ENCODE measurements at places on chromosomes 16 and 17.

DNA sequence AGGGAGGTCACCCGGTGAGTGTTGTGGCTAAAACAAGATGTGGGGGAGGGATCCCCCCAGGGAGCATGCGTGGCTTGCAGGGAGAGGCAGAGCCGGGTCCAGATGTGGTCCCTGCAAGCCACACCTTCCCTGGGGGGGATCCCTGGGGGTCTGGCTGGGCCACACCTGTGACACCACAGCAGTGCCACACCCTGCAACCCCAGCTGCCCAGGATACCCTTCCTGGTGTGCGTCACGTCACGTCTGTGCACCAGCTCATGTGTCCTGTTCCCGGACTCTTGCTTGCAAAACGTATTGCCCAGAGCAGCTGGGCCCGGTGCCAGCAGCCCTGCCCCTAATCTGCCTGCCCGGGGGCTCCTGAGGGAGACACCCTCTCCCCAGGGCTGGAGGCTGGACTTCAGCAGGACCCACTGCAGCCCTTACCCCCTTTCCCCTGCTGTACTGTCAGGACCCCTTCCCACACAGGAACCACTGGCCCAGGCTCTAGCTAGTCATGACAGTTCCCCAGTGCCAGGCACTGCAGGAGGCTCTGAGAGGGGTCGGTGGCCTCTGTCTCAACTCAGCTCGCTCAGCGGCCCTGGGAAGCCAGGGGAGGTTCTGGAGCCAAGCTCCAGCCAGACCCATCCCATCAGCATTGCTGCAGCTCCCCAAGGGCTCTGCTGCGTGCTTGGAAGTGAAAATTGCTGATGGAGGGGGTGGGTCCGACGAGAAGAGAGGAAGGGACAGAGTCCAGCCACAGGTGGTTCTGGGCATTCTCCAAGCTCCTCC is 25.8 kb upstream of the ACSF3 start:
- DNase-seq = no peak

GRCh38 chr17:40470932-40471828 is 27.9 kb downstream of the IGFBP4 start:
- DNase-seq = no peak

GRCh38 chr17:7650509-7651096 is at the start of gene ATP1B2:
TSS of gene ATP1B2 (plus strand) at chr17:7650926. CDS start at chr17:7651519, 593 bp downstream.
- no peak for DNase-seq

GRCh38 chr17:81991684-81992305 is 14.4 kb downstream of the ASPSCR1 start:
- DNase-seq = no peak

- DNase-seq = no peak
Observed at GRCh38 chr17:79023886-79024771, at the start of gene C1QTNF1. TSS of gene C1QTNF1 (plus strand) at chr17:79024169. CDS start at chr17:79043969, 19,800 bp downstream.

DNA sequence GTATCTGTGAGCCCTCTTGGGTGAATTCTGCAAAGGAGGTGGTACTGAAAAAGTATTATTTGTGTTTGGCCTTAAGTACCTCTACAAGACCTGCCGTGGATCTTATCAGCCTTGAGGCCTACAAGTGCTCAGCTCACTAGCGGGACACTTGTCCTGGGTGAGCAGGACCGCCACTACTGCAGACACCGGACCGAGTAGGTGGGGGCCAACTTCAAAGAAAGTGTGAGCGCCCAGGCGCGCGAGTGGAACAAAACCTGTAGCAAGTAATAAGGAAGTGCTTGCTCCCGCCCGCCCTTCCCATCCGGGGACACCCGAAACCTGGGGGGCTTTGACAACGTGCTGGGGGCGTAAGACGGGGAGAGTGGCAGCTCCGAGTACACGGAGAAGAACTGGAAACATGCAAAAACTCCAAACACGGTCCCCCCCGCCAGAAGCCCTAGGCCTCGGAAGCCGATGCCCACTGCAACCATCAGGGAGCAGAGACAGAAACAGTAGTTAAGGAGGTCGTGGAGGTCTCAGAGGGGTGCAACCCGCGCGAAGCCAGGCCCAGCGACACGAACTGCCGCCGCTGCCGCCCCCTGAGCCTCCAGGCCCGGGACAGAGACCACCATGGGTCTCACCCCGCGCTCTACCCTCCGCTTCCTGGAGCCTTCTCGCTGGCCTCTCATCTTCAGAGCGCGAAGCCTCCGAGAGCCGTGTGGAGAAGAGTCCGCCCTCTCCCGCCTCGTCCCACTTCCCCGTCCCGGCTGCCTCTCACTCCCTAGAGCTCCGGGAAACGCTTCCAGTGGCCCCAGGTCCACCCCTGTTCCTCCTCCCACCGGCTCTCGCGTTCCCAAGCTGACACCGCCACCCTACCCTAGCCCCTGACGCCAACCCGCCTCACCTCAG is 537 bp downstream of the CNOT1 start:
- no peak for DNase-seq

- DNase-seq = no peak
Observed at GRCh38 chr16:77834635-77835540, 46.5 kb downstream of the VAT1L start.

DNA sequence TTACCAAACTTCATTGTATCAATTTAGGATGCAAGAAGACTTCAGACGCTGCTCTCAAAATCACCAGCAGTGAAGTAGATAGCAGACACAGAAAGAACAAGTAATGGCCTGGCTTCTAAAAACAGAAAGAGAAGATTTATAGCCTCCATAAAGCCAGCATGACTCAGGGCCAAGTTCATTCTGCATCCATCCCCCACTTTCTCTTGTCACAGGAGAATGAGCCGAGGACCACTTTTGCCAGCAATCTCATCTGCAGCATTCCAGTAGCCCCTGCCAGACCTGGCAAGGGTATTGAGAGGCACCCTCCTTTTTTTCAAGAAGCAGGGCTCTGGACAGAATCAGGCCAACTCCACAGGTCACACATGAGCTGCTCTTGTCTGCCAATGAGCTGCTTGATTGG is 355.4 kb upstream of the SOX9 start:
- no peak for DNase-seq

DNA sequence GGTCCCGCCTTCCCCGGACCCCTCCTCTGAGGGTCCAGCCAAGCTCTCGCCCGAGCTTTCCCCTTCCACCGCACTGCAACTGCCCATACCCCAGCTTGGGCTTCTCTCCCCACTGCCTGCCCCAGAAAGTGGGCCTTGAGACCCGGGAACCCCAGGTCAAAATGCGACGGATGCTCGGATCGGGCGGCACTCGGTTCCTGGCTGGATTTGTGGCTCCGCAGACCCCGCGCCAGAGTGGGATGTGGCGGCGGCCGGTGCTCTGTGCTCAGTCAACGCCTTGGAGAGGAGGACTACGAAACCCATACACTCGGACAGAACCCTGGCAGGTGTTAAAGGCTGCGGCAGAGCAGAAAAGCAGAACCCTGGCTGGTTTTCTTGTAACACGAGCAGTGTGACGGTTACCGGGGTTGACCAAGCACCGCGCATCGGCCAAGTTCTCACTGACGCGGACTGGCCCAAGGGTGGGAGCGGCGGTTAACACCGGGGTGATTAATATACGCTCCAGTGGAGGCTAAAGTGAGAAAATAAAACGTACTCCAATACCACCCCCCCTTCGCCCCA is 885 bp upstream of the SLFN13 start:
- DNase-seq = no peak

GRCh38 chr17:45022655-45023339 is 28.6 kb downstream of the DCAKD start:
- DNase-seq = no peak

GRCh38 chr17:79544142-79544914 is 66.5 kb downstream of the RBFOX3 start:
- DNase-seq = no peak

- DNase-seq = no peak
Observed at GRCh38 chr17:27237890-27238289, 56.0 kb upstream of the WSB1 start.

GRCh38 chr17:33055746-33056145 is 64.1 kb downstream of the SPACA3 start:
- DNase-seq = no peak

DNA sequence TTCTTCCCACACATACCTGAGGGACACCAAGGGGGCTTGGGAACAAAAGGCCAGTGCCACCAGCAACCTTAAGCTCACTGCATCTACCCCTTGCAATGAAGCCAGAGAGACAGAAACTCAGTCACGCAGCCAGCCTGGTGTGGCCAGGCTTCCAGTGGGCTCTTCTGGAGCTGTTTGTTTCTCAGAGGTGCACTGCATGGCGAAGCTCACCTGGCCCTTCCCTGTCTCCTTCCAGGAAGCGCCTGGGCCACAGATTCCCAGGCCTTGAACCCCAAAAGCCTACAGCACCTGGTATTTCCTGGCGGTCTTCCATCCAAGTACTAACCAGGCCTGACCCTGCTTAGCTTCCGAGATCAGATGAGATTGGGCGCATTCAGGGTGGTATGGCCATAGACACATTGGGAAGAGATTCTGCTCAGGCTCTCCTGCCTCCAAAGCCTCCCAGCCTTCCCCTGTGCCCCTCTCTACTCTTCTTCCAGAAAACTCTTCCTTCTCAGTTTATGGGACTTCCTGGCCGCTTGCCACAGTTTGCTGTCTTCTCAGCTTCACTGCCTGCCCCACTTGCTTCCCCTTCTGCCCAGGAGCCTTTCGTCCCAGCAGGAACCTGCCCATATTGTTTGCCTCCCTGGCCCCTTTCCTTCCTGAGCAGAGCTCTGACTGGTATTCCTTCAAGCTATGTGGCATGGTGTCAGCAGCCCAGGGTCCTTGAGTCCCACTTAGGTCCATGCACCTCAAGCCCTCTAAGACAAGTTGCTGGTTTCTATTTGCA is 1.6 kb downstream of the CISD3 start:
- no peak for DNase-seq

DNA sequence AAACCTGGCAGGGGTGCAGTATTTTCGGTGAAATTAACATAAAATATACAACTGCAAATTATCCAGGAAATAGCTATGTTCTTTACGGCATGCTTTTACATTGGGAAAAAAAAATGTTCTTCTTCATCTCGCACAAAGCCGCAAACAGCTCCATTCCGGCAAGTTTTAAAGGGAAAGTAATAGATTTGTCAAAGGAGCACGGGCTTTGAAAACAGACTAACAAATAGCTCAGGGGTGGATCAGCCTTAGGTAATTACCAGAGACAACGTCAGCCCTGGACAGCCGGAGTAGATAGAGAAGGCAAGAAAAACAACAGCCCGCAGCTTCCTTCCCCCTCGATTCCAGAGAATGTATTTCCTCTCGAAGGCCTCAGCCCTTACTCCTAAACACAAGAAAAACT is 222.5 kb downstream of the C16orf78 start:
- DNase-seq = no peak

- DNase-seq = no peak
Observed at GRCh38 chr17:75821552-75821951, 22.7 kb downstream of the UNC13D start.

DNA sequence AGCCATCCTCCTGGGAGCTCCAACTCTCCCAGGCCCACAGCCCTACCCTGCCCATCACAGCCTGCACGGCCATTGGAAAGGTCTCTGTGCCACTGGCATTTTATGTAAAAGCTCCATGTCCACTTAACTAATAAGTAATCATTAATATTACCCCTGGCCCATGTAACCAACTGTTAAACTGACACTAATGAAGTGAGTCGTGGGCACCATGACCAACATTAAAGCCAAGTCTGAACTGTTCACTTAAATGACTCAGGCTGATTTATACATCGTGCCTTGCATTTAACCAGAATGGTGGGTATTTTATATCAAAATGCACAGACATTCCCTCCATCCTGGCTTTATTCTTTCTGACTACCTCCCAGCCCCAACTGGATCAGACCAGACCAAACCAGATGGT is 229.3 kb downstream of the SOX9 start:
- DNase-seq = no peak

- no peak for DNase-seq
Observed at GRCh38 chr16:61936522-61936921, 99.7 kb downstream of the CDH8 start.

- DNase-seq = no peak
Observed at GRCh38 chr17:77836557-77837041, 121.9 kb upstream of the TNRC6C start.

- no peak for DNase-seq
Observed at GRCh38 chr17:63768433-63768832, 5.0 kb downstream of the CCDC47 start.

- DNase-seq = no peak
Observed at GRCh38 chr16:47966325-47966724, 189.5 kb downstream of the ABCC12 start.

DNA sequence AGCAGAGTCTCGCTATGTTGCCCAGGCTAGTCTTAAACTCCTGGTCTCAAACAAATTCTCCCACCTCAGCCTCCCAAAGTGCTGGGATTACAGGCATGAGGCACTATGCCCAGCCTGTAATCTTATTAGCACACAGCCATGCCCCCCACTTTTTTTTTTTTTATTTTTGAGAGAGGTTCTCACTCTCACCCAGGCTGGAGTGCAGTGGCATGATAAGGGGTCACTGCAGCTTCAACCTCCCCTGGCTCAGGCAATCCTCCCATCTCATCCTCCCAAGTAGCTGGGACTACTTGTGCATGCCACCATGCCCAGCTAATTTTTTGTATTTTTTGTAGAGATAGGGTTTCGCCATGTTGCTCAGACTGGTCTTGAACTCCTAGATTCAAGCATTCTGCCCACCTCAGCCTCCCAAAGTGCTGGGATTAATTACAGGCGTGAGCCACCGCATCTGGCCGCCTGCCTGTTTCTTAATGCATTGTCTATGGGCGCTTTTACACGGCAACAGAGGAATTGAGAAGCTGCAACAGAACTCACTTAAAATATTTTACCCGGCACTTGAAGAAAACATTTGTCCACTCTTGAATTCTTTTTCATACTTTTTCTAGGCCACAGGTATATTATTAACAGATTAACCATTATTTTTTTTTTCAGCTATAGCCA is 8.8 kb upstream of the CEP20 start:
- DNase-seq = no peak

DNA sequence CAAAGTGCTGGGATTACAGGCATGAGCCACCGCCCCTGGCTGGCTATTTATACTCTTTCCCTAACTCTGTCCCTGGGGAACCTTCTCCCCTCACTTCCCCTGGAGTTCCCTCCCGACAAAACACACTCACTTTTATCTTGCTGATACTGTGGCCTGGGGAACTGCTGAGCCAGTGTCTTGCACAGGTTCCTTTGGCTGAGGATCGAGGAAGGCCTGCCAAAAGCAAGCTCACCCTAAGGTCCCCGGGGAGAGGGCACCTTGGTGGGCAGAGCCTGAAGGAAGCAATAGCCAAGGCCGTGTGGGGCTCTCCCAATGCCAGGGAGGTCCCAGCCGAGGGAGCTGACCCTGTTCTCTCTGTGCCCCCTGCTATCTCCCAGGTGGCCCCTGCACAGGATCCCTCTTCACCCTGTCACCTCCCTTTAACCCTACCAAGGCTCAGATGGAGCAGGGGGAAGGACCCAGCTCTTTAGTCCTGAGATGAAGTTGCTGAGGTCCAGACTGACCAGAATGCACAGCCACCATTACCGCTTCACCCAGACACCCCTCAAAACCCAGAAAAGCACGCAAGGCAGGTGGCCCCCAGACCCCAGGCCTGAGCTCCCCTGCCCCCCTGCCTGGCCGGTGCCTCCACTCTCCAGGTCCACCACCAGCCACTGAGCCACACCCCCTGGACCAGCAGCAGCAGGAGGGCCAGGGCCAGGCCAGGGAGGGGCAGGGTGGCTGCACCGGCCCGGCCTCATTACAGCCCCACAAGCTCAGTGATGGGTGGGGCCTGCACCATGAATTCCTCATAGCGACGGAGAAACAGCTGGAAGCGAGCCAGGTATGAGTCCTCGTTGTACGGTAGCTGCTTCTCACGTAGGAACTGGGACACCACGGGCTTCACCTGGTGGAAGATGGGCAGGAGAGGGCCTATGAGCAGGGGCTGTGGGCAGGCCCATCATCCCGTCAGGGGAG is 5.1 kb upstream of the FDXR start:
- no peak for DNase-seq

Data from COLO829 (cell line).